ENCODE measurements at places on chromosomes 5 and 9.

- DNase-seq, result no peak
These were observed 124.4 kb downstream of the RFK start for GRCh38 chr9:76269789-76270188.

DNA sequence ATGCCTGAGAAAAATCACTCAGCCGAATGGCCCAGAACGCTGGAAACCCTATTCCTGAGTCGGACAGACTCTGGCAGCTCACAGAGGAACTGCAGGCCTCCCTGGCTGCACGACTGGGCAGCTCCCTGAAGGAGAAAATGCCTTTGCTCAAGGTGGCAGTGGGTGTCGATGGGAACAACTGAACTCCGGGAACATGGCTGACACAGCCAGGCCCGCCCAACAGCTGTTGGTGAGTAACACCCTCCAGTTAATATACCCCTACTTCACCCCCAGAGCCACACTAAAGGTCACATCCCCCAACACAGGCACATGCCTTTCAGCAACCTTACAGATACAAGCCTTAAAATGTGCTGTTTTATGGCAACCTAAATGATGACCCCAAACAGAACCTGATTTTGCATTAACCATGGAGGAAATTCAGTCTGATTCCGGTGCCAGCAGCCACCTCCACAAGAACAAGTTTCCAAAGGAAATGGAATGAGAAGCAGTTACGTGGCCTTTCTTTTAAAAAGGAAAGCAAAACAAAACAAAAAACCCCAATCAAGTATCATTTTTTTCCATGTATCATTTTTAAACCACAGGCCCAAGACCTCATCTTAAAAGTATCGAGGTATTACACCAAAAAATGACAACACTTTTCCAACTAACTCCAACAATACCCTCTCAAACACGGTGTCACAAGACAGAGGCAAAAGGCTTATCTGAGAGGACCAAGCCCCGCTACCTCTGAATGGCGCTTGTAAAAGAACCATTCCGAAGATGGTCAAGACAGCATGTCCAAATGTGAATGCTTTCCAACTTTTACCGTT lies 3.1 kb downstream of the KLF9 start:
- peak; percentile 62 for DNase-seq

DNA sequence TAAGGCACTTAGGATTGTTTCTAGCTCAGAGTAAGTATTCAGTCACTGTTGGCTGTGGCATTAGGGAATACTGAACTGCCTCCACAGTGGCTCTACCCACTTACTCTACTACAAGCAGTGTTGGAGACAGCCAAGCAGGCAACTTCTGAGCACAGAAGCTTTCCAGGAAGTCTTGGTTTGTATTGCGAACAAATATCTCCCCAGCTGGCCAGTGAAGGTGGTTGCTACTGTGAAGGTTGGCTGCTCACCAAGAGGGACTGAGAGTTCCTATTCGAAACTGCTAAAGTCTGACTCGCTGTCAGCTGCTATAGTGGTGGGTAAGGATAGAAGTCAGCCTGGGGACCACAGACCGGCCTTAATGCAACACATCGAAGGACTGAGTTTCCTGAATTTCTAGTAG lies 319.1 kb downstream of the KIF4B start:
- no peak for DNase-seq

- peak; percentile 20 for DNase-seq
These were observed 572.6 kb upstream of the CLINT1 start for GRCh38 chr5:158431369-158432029.

GRCh38 chr9:127989094-127989493 lies 8.3 kb upstream of the EEIG1 start:
- no peak for DNase-seq

DNA sequence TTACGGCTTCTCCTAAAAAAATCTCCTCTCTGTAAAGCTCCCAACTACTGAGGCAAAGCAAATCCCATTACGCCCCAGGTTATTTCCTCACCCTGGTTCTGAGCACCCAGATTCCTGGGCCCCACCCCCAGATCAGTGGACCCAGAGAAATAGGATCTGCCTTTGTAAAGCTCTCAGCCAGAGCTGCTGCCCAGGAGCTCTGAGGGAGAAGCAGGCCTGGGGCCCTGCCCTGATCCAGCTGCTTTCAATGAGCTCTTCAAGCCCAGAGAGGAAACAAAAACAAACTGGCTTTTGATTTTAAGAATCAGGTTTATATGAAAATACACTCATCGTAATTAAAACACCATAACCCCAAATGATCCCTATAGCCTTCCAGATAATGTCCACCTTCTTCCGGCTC lies 124.5 kb downstream of the C5orf15 start:
- no peak for DNase-seq

DNA sequence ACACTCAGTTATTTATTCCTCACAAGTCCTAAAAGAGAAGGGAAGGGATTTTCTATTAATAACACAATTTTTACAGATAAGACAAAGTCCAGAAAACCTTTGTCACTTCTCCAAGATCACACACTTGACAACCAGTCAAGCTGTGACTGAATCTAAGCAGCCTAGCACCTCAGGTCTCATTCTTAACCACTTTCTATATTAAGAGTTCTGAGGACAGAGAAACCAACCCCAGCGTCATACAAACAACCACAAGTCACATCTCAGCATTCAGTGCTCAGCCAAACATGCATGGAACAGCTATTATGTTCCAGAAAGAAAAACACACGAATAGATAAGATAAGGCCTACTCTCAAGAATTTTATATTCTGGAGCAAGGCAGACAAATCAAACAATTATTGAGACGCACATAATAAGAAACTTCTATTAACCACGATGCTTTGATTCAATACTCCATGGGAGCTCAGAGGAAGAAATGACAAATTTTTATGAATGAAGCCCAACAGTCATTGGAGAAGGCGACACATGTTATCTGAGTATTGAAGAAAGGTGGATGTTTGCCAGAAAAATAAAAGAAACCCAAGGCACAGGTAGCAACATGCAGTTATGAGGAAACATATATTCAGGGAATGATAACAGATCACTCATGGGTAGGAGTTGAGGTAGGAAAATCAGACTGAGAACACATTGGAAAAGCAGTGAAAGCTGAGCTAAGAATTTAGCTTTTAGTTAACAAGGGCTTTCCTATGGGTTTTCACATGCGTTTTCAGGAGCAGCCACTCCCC lies 113.1 kb downstream of the HTR4 start:
- no peak for DNase-seq

DNA sequence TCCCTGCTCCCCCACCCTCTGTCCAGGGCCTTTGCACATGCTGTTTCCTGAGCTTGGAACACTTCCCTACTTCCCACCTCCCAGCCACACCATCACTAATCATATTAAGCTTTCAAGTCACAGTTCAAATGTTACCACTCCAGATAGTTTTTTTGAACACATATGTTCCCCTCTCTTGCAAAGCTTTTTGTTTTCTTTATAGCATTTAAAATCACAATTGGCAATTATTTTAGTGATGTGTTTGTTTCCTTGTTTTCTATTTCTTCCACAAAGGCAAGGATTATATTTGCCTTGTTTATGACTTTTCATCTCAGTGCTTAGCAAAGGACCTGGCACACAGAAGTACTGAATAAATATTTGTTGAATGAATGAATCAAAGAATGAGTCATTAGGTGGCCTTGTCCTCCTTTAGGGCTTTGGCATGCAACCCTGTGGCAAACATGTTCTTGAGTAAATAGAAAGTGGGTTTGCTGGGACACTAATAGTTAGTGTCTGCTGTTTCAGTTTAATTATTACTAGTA lies 386.8 kb downstream of the FGF10 start:
- DNase-seq, result no peak

DNA sequence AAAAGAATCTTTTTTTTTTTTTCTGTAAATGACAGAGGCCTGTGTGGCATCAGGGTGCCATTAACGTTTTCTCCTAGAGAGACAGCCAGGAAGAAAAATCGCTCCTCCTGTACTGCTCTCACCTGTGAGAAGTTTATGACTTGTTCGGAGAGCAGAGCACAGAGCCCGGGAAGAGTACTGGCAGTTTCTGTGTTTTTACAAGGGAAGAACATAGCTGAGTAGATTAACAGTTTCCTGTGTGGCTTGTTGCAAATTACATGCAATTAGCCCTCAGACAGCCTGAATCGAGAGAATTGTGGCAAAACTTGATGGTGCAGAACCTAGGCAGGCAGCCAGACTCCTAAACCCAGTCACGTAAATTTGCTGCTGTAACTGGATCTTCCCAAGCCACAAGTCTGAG lies 32.1 kb downstream of the PRKACG start:
- DNase-seq, result no peak

- DNase-seq, result no peak
These were observed 9.2 kb upstream of the SHROOM1 start for GRCh38 chr5:132839426-132840301.
